ENCODE measurements at places on chromosomes 2 and 18. TPM values are rescaled to one million over a fixed set of nuclear protein-coding genes. Genes with fewer than 3 reads are reported as not detected.
A peak's percentile ranks its signal among the peaks of the same experiment; 100 is the strongest.

DNA sequence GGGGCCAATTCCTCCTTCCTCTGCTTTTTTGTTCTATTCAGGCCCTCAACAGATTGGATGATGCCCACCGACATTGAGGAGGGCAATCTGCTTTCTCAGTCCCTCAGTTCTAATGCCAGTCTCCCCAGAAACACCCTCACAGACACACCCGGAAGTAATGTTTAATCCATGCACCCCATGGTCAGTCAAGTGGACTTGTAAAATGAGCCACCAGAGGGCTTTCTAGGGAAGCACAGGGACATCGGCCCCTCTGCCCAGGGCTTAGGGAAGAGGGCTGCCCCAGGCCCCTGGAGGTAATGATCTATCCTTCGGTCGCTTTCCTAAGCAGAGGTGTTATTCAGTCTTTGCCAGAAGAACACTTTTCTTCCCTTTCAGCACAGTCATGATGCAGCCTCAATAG is 107.4 kb downstream of the PDCL3 start:
- DNase-seq, result no peak

GRCh38 chr2:204545861-204546735 is 823 bp downstream of the PARD3B start:
- peak; percentile 79 for DNase-seq

GRCh38 chr2:240823449-240824336 is 3.7 kb upstream of the KIF1A start:
- DNase-seq, result no peak

- no peak for DNase-seq
Observed at GRCh38 chr2:96773922-96774321, 13.2 kb downstream of the CNNM4 start.

DNA sequence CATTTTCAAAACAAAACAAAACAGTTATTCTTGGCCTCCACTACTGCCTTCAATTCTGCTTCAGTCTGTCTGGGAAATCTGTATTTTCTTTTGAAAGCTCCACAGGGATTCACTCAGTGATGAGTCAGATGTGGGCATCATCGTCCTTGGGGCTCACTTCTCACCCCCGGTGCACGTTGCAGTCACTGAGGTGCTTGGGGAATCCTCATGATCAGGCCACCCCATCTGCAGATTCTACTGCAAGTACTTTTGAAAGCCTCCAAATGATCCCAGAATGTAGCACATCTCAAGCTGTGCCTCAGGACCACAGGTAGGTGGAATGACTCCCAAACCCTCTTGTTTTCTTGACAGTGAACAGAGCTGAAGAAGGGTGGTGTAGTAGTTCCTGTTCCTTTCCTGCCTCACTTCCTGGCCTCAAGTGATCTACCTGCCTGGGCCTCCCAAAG is 34.3 kb downstream of the LPIN2 start:
- no peak for DNase-seq

DNA sequence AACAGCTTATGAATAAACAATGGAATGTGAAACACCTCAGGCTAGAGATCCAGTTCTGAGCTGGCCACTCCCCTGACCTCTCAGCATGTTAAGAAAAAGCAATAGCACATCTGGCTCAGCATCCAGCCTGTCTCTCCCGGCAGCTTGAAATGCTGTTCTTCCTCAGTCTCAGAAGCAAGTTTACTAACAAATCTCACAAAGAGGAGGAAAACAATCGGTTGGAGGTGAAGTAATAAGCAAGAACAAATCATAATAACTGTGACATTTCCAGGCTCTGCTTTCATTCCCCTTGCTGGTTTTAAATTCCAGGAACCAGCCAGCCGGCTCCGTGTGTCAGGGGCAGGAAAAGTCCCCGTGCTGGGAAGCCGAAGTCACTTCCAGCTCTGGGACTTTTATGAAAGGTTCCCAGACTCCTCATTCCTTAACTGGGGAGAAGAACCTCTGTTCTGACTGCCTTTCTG is 133.9 kb upstream of the ARL4C start:
- DNase-seq, result no peak

DNA sequence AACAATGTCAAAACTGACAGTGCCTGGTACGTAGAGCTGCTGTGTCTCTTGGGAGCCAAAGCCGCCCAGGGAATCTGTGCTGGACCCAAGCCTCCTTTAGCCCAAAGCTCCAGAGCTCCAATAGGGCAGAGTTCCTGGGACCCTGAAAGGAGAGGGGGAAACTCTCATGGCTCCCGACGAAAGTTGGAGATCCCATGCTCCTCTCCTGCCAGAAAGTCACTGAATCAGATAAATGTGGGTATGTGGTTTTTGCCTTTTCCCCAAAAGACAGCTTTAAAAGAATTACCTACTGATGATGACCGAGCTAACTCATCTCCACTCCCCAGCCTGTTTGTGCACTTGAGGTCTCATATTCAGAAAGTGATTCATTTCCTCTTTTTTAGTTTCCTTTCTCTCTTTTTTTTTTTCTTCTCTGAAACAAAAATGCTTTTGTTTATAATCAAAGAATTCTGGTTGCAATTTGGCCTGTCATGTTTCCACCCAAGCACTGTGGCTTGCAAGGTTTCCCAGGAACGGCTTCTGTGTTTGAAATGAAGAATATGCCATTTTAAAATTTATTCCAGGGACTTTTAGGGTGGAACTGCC is 14.1 kb upstream of the PMAIP1 start:
- DNase-seq, result no peak

GRCh38 chr2:155485141-155485842 is 786.8 kb downstream of the KCNJ3 start:
- DNase-seq, result no peak

DNA sequence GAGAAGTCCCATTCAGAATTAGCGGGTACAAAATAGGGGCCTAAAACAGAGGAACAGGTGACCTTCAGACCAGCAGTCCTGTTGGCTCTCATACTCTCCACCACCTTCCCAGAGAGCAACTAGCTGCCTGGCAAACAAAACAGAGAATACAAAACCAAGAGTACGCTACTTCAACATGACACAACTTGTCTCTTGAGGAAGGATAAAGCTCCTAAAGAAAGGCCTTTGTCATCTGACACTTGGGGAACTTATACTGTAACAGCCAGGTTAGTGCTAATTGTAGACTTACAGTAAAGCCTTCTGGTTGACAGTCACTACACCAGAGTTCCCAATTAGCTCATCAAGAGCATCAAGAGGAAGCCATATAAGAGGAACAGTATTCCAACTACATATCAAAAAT is 282.1 kb upstream of the NT5C1B start:
- DNase-seq, result no peak

DNA sequence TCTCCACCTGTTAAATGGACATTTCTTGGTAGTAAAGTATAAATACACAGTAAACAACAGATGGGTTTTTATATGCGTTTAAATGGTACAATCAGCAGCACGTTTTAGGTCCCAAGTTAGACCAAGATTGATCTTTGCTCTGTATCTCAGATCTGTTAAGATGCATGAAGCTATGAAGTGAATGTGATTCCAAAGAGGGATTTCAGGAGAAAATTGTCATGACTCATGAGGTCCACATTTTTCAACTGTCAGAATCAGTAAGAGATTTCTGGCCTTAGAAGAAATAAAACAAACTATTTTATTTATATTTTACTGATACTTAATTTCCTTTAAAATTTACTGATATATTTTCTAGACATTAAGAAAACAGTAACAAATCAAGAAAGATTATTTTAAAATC is 142.7 kb downstream of the EML6 start:
- no peak for DNase-seq

DNA sequence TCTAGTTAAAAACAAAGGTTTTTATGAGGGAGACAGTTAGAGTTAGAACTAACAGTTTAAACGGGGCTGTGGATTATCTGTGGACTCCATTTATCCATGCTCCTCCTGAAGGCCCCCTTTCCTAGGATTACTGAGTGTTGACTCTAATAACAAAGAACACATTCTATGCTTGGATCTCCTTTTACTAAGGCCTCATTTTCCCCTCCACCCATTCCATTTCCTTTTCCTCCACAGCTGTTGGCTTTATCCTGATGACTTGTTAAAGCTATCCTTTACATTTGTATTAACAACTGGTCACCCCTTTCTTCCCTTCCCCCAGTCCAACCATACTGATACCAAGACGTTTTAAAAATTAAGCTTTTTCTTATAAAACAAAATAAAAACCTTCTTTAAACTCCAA is 220.6 kb downstream of the SRBD1 start:
- DNase-seq, result no peak

GRCh38 chr18:36075862-36076587 is 8.7 kb upstream of the RPRD1A start:
- DNase-seq, result no peak

GRCh38 chr2:46863882-46864281 is 51.7 kb downstream of the MCFD2 start:
- no peak for DNase-seq

DNA sequence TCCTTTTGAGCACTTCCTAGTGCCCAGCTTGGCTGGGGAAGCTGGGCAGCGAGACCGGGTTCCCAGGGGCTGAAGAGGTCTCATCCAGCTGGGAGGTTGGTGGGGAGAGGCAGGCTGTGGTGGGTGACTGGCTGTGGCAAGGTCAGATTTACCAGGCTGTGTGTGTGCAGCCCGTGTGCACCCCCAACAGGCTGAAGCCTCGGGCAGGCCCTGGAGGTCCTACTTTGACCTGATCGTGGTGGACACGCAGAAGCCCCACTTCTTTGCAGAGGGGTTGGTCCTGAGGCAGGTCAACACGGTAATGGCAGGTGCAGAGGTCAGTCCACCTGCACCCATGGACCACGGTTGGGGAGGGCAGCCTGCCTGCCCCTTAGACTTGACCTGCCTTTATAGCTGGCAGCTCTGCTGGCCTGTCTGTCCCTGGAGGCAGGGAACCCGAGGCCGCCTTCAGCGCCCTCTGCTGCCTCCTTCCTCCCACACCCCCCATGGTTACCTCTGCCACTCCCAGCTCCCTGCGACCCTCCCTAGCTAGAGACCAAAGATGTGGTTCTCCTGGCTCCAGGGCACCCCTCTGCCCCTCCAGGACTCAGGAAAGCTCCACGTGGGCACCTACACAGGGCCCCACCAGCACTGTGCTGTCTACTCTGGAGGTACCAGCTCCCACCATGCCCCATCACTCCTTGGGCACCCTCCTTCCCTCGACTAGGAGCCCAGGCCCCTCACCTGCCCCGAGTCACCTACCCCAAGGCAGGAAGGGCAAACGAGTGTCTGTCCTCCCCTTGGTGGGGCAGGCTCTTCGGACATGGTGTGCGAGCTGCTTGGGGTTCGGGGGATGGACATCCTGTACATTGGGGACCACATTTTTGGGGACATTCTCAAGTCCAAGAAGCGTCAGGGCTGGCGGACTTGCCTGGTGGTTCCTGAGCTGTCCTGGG is 4.0 kb downstream of the NT5DC4 start:
- DNase-seq, result no peak

- DNase-seq, result no peak
Observed at GRCh38 chr18:66553824-66554223, 50.1 kb downstream of the CDH19 start.

DNA sequence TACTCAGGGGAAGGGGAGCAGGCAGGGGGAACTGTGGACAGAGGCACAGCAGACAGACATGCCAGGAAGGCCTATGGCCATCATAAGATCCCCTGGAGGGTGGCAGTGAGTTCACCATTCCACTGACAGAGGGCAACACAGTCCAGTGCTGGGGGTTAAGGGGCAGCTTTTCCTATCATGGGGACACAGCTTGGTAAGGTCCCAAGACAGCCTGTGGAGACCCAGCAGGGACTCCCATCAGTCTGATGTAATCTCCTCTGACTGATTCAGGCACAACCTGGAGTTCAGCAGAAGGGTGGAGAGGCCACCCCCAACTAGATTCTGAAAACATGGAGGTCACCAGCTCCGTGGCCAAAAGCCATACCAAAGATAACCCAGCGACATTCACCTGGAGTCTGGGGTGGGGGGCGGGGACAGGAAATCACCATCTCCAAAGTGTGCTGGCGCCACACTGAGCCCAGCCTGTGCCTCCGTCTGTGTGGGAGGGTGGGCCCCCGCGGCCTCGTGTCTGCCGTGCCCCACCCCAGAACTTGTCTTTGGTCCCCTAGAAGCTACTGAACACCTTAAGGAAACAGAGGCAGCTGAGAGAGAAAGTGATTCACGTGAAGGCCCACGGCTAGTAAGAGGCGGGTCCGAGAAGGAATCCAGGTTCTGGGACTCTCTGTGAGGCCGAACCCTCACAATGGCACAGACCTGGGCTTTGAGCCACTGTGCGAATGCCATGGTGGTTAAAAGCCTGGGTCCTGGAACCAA is 28.6 kb downstream of the DNMT3A start:
- no peak for DNase-seq

DNA sequence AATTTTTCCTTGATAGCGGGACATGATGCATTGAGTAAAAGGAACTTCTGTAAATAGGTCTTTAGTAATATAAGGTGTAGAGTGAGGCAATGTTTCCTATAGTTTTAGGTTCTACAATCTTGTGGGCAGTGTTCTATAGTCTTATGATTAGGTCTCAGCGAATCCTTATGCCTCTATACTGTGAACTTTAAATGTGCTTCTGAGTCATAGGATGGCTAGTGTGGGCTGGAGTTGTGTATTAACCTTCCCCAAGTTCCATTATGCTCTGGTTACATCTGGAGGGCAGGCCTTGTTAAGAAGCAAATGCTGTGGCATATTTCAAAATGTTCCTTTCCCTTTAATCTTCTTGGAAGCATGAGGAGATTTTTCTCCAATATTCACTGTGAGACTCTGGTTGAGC is 73.5 kb downstream of the ROCK2 start:
- DNase-seq, result no peak

- no peak for DNase-seq
Observed at GRCh38 chr2:147351784-147352183, 493.0 kb upstream of the ACVR2A start.

GRCh38 chr2:181281206-181281832 is 175.9 kb upstream of the ITGA4 start:
- no peak for DNase-seq

- DNase-seq, result no peak
Observed at GRCh38 chr18:60861575-60861974, 471.7 kb upstream of the CDH20 start.

DNA sequence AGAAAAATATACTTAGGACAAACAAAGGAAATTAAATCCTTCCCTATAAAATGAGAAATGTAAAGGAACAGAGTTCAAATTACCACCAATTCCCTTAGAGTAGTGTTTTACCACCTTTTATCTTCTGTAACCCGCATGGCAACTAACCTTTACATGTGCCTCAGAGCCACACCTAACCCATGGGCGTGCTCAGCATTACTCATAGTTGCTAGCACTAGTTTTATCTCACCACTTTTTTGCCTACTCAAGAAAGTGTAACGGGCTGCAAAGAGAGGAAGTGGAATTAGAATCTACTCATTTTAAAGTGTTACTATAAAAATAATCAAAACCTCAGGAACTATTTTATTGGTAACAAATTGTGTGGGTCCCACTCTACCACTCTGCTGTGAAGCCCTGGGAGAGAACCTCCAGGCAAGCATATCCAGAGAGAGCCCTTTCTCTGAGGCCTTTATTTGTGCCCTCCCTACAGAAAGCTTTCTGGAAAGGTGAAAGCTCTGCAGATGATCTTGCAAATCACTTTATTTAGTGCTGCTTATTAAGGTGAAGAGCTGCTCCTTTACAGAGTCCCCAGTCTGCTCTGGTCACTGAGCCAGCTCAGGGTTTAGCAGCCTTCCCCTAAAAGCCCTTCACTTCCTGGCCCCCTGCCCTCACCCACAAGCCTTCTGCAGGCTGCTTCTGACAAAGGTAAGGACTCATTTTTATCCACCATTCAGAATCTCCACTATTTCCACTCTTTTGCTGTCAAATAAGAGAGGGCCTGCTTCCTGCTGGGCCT is 98.8 kb downstream of the TRABD2A start:
- DNase-seq, result no peak

RNF125 gene
- 9.0 TPM for total RNA-seq

SERPINB13 gene
- total RNA-seq, result not detected

IL1RL2 gene
- total RNA-seq, result 0.24 TPM

COLEC11 gene
- 0.71 TPM for total RNA-seq

FSIP2 gene
- total RNA-seq, result 1.3 TPM

APLF gene
- total RNA-seq, result 6.3 TPM

ASB1 gene
- 36.3 TPM for total RNA-seq

Data from posterior vena cava (tissue), 2 donors.